AML-193 (cell line): ENCODE measurements at places on chromosomes 7 and 10.

DNA sequence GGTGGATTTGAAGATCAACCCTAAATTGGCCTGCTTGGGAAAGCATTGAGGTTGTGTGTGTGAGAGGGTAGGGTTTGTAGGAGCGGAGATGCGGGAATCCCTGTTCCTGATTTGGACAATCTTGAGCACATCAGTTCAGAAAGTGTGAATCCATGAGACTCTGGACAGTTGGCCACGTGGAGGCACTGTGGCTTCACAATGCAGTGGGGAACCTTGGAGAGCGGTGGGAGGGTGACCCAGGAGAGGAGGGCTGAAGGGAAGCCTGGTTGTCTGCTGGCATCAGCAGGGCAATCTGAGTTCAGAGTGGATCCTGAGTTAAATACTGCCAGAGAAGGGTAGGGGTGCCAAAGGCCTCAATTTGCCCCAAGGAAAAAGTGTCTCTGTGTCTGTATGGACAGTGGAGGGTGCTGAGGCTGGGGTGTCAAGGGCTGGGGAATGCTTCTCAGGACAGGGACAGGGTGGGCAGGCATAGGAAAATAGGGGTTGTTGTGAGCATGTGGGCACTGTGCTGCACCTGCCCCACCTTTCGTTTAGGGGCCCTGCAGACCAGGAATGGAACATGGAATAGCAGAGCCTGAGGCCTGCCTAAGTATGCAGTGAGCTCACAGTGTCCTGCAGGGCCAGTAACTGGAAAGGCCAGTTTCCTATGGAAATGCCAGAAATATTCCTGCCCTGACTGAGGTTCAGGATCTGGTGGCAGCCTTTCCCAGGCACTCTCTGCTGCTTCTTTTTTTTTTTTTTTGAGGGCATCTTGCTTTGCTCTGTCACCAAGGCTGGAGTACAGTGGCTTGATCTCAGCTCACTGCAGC lies 162.9 kb upstream of the PRSS58 start:
- no peak for DNase-seq

DNA sequence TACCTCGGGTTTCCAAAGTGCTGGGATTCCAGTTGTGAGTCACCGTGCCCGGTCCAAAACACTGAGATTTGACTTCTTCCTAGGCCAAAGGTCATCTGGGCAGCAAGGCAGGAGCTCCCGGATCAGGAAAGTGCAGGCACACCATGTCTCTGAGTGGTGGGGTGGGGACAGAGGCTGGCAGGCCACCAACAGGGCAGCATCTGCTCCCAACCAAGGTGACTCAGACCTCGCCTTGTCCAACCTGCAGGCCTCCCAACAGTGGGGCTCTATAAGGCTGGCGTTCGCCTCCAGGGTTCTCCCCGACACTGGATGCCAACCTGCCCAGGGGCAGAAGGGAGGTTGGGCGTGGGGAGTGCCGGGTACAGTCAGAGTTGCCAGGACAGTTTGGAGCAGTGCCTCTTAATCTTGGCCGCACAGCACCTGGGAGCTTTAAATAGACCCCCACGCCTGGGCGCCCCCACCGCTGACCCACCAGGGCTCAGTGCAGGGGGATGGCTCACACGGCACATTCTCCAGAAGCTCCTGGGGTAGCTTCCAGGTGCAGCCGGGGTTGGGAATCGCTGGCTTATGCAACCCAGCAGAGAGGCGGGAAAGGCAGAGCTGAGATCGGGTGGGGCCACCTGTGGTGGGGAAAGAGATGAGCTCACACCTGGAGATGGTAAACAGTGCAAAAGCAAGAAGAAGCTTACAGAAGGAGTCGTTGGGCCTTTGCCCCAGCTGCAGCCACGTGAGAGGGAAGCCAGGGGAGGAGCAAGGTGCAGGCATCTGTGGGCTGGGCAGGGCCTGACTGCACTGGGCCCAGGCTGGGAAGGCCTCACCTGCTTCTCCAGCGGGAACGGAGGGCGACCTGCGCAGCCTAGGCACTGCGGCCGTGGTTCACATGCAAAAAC lies 10.9 kb downstream of the CALML5 start:
- no peak for DNase-seq

- no peak for DNase-seq
These were observed 139.3 kb downstream of the TWIST1 start for GRCh38 chr7:18978108-18978495.

GRCh38 chr10:31098046-31098445 lies 66.4 kb upstream of the ZNF438 start:
- no peak for DNase-seq

DNA sequence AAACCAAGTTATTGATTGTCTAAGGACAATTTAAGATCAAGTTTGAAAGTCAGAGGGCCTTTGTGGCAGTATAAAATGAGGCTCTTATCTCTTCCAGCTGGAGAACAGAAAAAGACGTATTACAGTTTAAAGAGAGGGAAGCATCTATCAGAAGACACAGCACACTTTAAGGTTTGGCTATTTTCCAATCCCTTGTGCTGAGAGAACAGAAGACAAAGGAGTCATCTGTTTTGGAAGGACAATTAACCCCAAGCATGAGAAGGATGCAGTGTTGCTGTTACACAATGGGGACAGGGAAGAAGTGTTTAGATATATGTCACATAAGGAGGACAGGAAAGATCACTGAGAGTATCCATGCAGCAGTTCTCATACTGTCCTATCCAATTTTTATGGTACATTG lies 1224.2 kb upstream of the SORCS1 start:
- DNase-seq = no peak

- DNase-seq = no peak
These were observed 57.1 kb upstream of the ANKRD1 start for GRCh38 chr10:90977855-90978486.

- DNase-seq = no peak
These were observed 288.9 kb downstream of the PARD3 start for GRCh38 chr10:34526186-34526585.

DNA sequence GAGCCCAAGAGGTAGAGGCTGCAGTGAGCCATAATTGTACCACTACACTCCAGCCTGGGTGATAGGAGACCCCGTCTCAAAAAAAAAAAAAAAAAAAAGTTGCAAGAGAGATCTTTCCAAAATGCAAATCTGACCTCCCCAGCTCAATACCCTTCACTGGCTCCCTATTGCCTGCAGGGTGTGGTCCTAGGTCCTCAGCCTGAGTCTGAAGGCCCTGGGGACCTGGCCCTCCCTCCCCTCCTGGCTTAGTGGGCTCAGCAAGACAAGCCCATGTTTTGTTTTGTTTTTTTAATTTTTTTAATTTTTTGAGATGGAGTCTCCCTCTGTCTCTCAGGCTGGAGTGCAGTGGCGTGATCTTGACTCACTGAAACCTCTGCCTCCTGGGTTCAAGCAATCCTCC lies 20.6 kb downstream of the SRRM3 start:
- no peak for DNase-seq

DNA sequence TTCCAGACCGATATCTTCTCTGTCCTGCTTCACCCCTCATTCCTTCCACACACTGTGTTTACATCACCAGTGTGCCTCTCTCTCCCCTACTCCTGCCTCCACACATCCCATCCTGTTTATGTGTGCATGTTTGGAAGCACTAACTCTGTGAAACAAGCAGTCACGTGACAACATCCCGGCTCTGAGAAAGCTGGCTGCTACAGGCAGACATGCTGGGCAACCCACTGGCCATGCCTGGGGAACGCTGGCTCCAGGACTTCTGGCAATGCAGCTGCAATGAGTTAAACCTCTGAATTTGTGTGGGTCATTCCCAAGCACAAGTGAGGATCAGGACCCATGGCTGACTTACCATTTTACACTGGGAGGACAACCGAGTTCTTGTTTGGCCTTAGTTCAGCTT lies 74.0 kb downstream of the WNT2 start:
- no peak for DNase-seq

- no peak for DNase-seq
These were observed 12.7 kb downstream of the RPP30 start for GRCh38 chr10:90884431-90884830.

- no peak for DNase-seq
These were observed 231.3 kb upstream of the KLF6 start for GRCh38 chr10:4016214-4016740.

DNA sequence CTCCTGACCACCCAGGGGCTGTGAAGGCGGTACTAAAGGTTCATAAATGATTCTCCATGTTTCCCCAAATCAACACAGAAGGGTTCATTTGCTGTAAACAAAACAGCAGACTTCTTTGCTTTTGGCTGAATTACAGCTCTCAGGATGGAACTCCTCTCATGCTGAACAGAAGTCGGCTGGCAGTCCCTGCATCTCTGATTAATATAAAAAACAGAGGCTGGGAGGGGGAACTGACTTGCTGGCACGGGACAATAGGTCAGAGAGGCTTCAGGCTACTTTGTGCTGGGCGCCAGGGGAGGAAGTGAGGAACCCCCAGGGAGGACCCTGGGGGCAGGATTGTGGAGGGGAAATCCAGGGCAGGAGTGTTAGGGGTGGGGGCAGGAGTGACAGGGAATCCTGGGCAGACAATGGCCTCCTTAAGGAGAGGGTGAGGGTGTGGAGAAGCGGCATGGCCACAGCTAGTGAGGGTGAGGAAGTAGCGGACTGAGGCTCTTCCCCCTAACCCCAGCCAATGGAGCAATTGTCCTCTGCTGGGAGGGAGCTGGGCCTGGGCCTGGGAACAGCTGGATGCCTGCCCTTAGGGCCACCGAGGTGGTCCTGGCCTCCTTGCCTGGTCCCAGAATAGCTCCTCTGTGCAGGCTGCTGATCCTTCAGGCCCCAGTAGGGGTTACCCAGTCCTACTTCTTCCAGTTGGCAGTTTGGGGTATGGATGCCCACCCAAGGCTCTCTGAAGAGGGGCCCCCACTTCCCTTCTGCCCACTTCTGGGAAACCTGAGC lies 9.2 kb upstream of the SFRP5 start:
- no peak for DNase-seq

- no peak for DNase-seq
These were observed 135.7 kb downstream of the DNAJB6 start for GRCh38 chr7:157472311-157473050.

DNA sequence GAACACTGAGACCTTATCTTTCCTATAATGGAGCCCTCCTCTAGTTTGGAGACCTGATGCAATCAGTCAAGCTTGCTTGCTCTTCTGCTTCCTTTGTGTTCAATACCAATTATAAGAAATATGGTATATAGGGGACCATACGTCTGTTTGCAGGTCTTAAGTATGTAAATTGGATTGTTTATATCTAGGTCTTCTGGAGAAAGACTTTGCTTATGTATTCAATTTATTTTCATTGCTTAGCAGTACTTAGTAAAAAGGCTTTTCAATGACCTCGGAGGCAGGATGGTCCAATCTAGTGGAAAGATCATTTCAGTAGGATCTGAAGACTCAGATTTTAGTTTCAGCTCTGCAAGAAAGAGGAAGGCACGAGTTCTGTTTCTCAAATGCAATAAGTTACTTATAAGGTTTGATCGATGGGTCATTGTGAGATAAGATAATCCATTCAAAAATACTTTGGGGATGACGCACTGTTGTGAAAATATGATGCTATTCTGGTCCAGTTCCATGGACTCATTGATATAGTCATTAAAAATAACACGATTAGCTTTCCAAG lies 571.6 kb downstream of the SH2D4B start:
- DNase-seq = no peak

GRCh38 chr7:148135116-148135515 lies 455.4 kb upstream of the C7orf33 start:
- DNase-seq = no peak

GRCh38 chr7:48139459-48139858 lies 31.8 kb upstream of the ABCA13 start:
- DNase-seq = no peak

- no peak for DNase-seq
These were observed 12.3 kb upstream of the ACSM6 start for GRCh38 chr10:95181726-95182125.
